Stimulated activated CD4-positive, alpha-beta T cell treated with anti-CD3 and anti-CD28 coated beads, Interleukin-1b, Interleukin-23, amount 100 ng/mL, for 24 hours (primary cell): ENCODE measurements at places on chromosomes 5 and 9.

- DNase-seq, result no peak
These were observed 99.2 kb upstream of the LIFR start for GRCh38 chr5:38655691-38656090.

GRCh38 chr9:37997636-37998374, 71.2 kb downstream of the SHB start:
- DNase-seq, result no peak

DNA sequence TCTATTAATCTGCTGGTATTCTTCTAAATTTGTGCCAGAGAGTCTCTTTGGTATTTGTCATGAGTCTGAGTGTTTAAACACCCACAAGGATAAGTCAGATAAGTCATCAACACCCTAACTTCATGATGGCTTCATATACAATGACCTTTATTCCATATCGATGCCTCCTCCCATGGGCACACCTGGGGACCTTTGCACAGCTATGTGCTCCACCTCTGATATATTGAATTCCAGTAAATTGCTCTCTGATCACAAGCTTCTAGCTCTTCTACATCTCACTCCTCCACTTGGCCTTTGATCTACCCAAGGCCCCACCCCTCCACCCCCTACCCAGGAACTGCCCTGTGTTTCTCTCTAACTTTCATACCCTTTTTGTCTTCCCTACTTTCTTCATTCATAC, 102.7 kb upstream of the MIER3 start:
- DNase-seq, result no peak

DNA sequence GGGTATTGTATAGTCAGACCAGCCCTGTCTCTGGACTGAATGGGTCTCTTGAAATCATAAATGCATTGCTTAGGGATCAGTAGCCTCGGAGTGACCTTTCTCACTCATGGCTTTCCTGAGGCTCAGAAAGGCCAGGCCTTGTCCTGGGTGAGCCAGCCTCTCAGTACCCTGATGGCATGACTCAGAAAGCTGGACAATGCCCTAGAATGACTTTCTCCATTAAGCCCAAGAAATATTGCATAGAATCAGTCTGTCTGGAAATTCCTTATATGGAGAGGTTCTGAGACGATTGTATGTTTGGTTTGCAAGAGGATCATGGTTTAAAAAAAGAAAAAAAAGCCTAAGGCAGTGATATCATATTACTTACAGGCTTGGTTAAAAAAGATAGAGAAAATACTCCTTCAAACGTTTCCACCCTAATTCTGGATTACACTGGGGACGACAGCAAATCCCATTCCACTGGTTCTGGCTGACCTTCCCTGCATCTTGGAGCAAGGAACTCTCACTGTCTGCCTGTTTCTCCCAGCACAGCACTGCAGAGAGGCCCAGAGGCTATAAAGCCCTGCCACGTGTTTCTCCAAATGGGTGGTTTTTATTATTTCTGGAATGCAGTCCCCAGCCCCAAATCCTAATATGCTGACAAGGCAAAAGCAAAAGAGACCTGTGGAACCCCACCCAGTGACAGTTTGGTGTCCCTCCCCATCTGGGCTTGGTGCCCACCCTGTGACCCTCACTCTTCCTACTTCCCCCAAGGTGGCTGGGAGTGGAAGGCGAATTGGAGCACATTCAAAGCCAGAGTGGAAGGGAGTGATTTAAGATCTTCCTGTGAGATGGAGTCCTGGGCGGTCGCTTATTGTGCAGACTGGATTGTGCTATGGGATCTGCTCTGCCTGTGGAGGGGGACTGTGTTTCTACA, 34.4 kb downstream of the MAP1B start:
- no peak for DNase-seq

DNA sequence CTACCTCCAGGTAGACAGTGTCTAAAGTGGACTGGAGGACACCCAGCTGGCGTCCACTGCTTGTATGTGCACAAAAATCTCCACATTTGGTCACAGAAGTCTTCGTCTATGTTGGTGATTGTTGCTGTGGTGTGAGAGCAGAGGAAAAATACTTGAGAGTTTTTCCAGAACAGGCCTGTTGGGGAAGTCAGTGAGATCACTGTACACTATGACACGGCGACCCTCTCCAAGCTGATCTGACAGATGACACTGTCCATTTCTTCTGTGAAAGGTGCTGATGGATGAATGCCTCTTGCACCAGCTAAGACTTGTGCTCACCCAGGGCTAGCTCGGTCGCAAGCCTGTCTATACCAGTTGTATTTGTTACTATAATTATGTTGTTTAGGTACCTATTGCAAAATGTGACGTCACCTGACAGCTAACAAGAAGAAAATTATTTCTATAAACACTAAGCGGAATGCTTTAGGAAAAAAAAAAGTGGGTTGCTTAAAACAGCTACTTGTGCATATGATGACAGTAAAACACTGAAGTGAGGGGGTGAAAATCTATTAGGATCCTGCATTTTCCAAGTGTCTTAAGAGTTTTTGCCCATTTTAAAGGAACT, 142.3 kb downstream of the ROR2 start:
- DNase-seq, result no peak

DNA sequence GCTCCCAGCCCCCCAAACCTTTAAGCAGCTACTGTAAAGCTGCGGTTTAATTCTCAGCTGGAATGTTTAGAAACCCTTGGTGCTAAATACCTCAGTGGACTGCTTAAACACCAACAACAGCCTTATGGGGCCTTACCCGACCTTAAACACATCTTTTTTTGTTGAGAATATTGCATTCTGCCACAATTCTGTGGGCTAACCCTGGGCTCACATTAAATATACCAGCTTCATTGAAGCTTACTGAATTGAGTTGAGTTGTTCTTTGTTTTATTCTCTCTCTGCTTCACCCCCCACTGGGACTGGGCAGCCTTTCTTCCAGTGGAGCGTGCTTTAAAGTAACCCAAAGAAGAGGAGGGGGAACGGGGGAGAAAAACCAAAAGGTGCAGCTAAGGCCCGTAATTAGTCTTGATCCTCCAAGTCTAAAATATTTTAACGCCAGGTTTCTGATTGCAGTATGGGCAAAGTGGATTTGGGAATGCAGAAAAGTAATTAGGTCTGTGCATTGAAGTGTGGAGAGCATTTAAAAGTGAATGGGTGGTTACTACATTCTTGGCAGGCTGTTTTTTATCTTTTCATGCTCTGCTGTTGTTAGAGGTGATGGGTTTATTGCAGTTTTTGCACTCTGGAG, 281.2 kb downstream of the NR2F1-AS1 start:
- no peak for DNase-seq

GRCh38 chr9:112035166-112035826, 138.7 kb downstream of the UGCG start:
- no peak for DNase-seq

DNA sequence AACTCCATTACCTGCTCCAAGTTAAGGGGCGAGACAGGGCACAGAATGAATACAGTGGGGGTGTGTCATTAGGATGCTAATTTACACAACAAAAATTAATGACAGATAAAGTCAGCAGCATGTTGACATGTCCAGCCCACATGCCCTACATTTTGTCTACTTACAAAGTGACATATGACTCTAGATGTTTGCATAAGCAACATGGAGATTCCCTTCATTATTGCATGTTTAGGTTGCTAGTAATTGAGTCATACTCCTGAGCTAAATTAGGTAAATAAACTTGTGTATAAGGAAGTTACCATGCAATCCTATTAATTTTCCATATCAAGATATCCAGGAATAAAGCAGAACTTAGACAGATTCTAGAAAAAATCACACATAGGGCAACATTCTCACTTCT, 232.2 kb downstream of the PDE4D start:
- no peak for DNase-seq

GRCh38 chr5:57486027-57486602, 3.5 kb upstream of the ACTBL2 start:
- DNase-seq, result no peak

DNA sequence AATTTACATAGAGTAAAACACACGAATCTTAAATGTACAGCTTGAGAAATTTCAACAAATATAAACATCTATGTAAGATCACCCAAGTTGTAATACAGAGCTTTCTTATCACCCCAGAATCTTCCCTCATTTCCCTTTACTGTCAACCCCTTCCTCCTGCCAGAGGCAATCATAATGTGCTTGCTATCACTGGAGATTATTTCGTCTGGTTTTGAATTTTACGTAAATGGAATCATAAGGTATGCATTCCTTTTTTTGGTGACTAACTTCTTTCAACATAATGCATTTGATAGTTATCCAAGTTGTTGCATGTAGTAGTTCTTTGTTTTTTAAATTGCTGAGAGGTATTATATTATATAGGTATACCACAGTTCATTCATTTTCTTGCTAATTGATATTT, 37.5 kb upstream of the GPR151 start:
- no peak for DNase-seq

DNA sequence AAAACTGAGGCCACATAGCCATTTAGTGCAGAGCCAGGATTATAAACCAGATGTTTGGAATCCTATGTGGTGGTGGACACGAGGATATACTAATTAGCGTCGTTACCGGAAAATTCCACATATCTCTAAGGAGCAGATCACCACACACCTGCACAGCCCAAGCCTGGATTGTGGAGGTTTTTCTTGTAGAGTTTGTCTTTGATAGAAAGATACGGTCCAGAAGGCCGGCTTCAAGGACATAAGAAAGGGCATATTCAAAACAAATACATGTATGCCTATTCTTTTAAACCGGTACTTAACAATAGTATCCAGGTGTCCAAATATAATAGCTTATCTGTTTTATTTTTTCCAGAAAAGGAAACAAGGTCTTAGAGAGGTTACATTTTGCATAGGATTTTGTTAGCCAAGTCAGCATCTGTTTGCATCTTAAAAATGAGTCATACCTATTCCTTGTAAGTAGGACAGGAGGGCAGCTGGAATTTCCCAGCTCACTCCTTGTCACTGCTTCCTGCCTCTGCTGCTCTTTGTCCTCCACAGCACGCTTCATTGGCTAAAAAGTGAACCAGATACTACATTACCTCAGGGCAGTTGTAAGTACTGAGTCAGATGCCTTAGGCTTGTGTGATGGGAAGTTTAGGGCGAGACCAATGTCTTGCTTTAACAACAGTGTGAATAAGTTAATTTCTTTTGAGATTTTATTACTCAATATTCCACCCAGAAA, 3.6 kb downstream of the TMC1 start:
- DNase-seq, result no peak
